Neural cell (in vitro differentiated cells): ENCODE measurements at places on chromosomes 2 and 18. TPM values are rescaled to one million over a fixed set of nuclear protein-coding genes. Genes with fewer than 3 reads are reported as not detected.

The SLC14A1 gene
- not detected in 2 replicates for polyA plus RNA-seq

The TUBA3E gene
- not detected in 2 replicates for polyA plus RNA-seq

The RAD51AP2 gene
- polyA plus RNA-seq = 0.54 and 0.62 TPM in 2 replicates

The CYP27A1 gene
- 0.90 TPM in 1 of 2 replicates, not detected in the other for polyA plus RNA-seq

The NTSR2 gene
- not detected in 2 replicates for polyA plus RNA-seq

The AMER3 gene
- polyA plus RNA-seq = 19.2 and 22.7 TPM in 2 replicates

The GREB1 gene
- polyA plus RNA-seq = 17.2 and 24.5 TPM in 2 replicates

The COBLL1 gene
- 0.11 TPM in 1 of 2 replicates, not detected in the other for polyA plus RNA-seq

The IL1A gene
- polyA plus RNA-seq = 0.14 TPM in 1 of 2 replicates, not detected in the other
